ENCODE measurements at places on chromosomes 7 and 10.
A peak's percentile ranks its signal among the peaks of the same experiment; 100 is the strongest.

DNA sequence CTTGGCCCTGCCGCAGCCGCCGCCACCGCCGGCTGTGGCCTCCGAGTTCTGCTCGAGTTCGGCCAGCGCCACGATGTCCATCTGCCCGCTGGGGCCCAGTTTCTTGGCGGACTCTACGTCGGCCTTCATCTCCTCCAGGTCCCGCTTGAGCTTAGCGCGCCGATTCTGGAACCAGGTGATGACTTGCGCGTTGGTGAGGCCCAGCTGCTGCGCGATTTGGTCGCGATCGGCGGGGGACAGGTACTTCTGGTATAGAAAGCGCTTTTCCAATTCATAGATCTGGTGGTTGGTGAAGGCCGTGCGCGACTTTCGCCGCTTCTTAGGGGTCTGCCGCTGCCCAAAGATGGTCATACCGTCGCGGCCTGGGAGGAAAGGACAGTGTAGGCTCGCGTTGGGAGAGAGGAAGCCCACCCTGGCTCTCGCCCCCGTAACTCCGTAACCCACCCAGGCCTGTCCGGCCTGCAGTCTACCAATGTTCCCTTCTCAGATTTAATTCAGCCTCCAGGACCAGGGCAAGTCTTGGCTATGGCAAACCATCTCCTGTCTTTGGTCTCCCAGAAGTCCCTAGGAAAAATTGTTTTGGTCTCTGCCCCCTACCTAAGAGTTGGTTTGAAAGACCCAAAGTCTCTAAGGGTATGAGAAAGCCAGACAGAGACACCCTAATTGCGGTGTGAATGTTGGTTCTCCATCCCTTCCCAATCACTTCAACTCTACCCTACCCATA is 1.7 kb downstream of the LBX1 start:
- H3K27me3 ChIP-seq, result peaks cover 46% of the 10 kb centered on the region
- H3K4me1 ChIP-seq, result peaks cover 21% of the 10 kb centered on the region
- H3K36me3 ChIP-seq, result peaks cover 5% of the 10 kb centered on the region
- H3K4me3 ChIP-seq, result peak overlapping the region; percentile 8
- H3K27ac ChIP-seq, result peak overlapping the region; percentile 35

- H3K4me1 ChIP-seq, result no peaks in the 10 kb centered on the region
- H3K4me3 ChIP-seq, result no peak overlapping the region
- H3K27ac ChIP-seq, result no peak overlapping the region
- no peaks in the 10 kb centered on the region for H3K36me3 ChIP-seq
These were observed 421.9 kb downstream of the SORCS3 start for GRCh38 chr10:105062951-105063350.

GRCh38 chr7:44390701-44391100 is 65.3 kb upstream of the CAMK2B start:
- peaks cover 2% of the 10 kb centered on the region for H3K4me1 ChIP-seq
- DNase-seq, result no peak
- peaks cover 28% of the 10 kb centered on the region for H3K36me3 ChIP-seq
- H3K4me3 ChIP-seq, result no peak overlapping the region
- no peaks in the 10 kb centered on the region for H3K27me3 ChIP-seq

DNA sequence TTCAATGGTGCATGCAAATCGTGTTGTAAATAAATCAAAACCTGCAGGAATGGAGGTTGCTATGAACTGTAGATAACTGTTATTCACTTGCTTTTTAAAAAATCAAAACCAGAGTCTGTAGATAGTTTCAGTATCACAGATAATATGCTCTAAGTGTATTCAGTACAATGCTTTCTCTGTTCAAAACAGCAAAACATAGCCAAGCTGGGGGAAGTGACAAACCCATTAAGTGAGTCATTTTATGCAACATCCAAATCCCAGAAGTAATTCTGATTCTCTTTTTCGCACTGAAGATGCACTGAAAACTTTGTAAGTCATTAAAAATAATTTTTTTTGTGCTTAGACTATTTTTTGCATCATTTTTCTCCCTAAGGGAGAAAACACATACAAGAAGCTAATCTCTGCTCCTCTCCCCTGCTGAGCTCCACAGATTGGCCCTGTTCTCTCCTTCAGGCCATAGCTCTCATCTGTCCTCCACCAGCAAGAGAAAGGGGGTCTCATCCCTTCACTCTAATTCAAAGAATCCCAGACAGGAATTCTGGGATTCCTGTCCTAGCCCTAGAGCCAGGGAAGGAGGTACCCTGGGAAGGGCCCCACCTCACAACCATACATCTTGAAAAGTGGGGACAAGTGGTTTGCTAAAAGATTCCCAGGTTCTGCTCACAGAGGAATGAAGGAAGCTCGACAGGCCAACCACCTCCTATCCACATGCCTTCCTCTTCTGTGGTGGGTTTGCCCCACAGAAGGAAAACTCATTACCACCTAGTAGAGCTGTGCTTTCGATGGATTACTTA is 4.9 kb downstream of the PRTFDC1 start:
- H3K27ac ChIP-seq, result no peak overlapping the region
- no peak for DNase-seq
- no peak overlapping the region for H3K4me3 ChIP-seq
- H3K36me3 ChIP-seq, result no peaks in the 10 kb centered on the region
- H3K4me1 ChIP-seq, result peaks cover 10% of the 10 kb centered on the region

DNA sequence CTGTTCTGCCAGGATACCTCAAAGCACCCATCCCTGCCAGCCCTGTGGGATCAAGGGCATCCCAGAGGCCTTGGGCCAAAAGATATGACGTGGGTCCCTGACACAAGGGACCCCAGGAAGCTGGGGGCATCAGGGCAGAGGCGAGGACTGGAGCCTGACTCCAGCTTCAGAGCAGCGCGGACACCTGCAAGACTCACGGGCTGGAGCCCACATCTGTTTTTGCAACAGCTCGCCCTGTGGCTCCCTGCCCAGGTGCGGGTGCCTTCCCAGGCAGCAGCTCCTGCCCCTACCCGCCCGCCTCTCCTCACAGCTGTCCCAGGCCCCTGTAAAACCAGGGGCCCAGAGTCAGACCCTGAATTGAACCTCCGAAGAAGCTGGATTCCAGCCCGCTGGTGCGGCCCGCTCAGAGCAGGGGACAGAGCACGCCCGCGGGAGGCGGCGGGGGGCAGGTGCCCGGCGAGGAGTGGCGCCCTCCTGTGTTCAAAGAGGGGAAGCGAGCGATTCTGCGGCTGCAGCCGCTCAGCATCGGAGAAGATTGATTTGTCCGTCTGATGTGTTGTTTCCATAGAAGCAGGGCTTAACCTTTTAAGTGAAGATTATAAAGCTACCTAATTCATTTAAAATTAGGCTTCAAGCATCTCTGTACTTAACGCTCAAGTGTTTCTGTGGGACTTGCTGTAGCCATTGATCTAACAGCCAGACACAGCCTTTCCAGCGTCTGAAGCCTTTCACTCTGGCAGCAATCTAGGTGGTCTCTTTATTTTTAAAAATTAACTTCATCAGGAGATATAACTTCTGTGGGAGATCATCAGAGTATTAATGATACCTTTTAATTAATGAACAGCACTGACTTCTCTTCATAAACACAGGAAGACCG is 88.4 kb downstream of the BEND7 start:
- H3K4me3 ChIP-seq, result peak overlapping the region; percentile 66
- peak overlapping the region; percentile 43 for H3K27ac ChIP-seq
- peaks cover 7% of the 10 kb centered on the region for H3K4me1 ChIP-seq
- DNase-seq, result peak; percentile 82
- H3K27me3 ChIP-seq, result peaks cover 24% of the 10 kb centered on the region
- H3K36me3 ChIP-seq, result no peaks in the 10 kb centered on the region

All from memory B cell (primary cell).